Lower lobe of right lung (tissue), 2 donors: ENCODE measurements at places on chromosomes 12 and 14.

DNA sequence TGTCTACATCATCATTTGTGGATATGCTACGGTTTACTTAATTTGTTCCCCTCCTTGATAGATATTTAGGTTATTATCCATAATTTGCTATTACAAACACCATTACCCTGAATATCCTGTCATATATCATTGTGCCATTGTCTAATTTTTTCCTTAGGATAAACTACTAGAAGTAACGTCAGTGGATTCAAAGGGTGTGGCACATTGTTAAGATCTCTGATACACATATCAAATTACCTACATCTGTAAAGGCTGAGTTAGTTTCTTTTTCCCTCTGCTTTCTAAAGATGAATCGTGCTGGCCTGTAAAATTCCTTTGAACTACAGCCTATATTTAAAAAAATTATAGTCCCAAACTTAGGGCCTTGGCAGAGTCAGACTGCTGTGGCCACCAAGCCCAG, 53.9 kb upstream of the STRN3 start:
- H3K4me3 ChIP-seq, result no peak overlapping the region
- no peak overlapping the region for H3K27ac ChIP-seq
- H3K27me3 ChIP-seq, result no peaks in the 10 kb centered on the region
- peaks cover 10% of the 10 kb centered on the region for H3K36me3 ChIP-seq
- DNase-seq, result no peak

- no peak overlapping the region for H3K4me3 ChIP-seq
- H3K27me3 ChIP-seq, result peaks cover 9% of the 10 kb centered on the region
- peaks cover 23% of the 10 kb centered on the region for H3K4me1 ChIP-seq
- peak; percentile 63 for DNase-seq
- H3K36me3 ChIP-seq, result no peaks in the 10 kb centered on the region
Measured at GRCh38 chr12:51827925-51828818, 20.3 kb downstream of the FIGNL2 start.

- H3K4me3 ChIP-seq, result no peak overlapping the region
- no peaks in the 10 kb centered on the region for H3K36me3 ChIP-seq
- H3K4me1 ChIP-seq, result no peaks in the 10 kb centered on the region
- no peak for DNase-seq
- no peak overlapping the region for H3K27ac ChIP-seq
Measured at GRCh38 chr14:31788340-31788739, 227.1 kb downstream of the NUBPL start.

- peaks cover 17% of the 10 kb centered on the region for H3K4me1 ChIP-seq
- H3K27me3 ChIP-seq, result no peaks in the 10 kb centered on the region
- H3K36me3 ChIP-seq, result peaks cover 72% of the 10 kb centered on the region
- H3K27ac ChIP-seq, result no peak overlapping the region
Measured at GRCh38 chr12:71646512-71646911, 17.1 kb downstream of the ZFC3H1 start.

GRCh38 chr12:29429999-29430715, 49.2 kb upstream of the ERGIC2 start:
- H3K27me3 ChIP-seq, result no peaks in the 10 kb centered on the region
- no peak overlapping the region for H3K27ac ChIP-seq
- no peaks in the 10 kb centered on the region for H3K36me3 ChIP-seq
- no peak overlapping the region for H3K4me3 ChIP-seq

DNA sequence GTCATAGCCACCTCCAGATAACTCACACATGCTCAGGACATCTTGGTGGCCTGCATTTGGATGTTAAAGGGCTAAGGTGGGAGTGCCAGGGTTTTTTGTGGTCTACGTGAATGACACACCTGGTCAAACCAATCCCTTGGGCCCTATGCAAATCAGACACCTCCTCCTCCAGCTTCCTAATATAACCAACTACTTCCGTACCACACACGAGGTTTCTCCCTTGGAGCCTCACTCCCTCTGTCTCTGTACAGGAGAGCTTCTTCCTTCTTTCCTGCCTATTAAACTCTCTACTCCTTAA, 19.6 kb downstream of the APOBEC1 start:
- H3K27ac ChIP-seq, result no peak overlapping the region
- H3K4me3 ChIP-seq, result no peak overlapping the region
- DNase-seq, result no peak

GRCh38 chr12:79873201-79873600, 61.7 kb downstream of the PPP1R12A start:
- no peak overlapping the region for H3K4me3 ChIP-seq
- H3K27ac ChIP-seq, result no peak overlapping the region
- DNase-seq, result no peak
- no peaks in the 10 kb centered on the region for H3K36me3 ChIP-seq
- no peaks in the 10 kb centered on the region for H3K27me3 ChIP-seq
- H3K4me1 ChIP-seq, result peaks cover 25% of the 10 kb centered on the region

DNA sequence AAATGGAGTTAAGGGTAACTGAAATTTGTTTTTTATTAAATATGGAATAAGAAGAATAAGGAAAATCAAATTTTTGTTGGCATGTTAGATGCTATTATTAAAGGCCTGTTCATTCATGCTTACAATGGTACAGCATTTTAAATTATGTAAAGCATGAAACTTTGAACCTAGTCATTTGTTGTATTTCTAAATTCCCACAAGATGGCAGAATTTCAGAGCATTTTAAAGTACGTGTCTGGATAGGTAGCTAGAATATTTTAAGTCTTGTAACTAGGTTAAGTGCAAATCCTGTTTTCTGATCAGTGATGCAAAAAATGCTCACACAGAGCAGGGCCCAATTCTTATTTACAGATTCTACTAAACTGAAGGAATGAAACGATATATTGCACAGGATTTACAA, 585.6 kb upstream of the MIS18BP1 start:
- H3K4me1 ChIP-seq, result no peaks in the 10 kb centered on the region
- H3K27ac ChIP-seq, result no peak overlapping the region
- no peak overlapping the region for H3K4me3 ChIP-seq
- H3K27me3 ChIP-seq, result no peaks in the 10 kb centered on the region
- H3K36me3 ChIP-seq, result no peaks in the 10 kb centered on the region

GRCh38 chr12:128068211-128068610, 198.8 kb upstream of the TMEM132C start:
- no peaks in the 10 kb centered on the region for H3K36me3 ChIP-seq
- H3K4me3 ChIP-seq, result no peak overlapping the region
- H3K27ac ChIP-seq, result no peak overlapping the region
- no peak for DNase-seq
- no peaks in the 10 kb centered on the region for H3K4me1 ChIP-seq

GRCh38 chr12:59500335-59500734, 95.5 kb upstream of the SLC16A7 start:
- no peaks in the 10 kb centered on the region for H3K4me1 ChIP-seq
- H3K27ac ChIP-seq, result no peak overlapping the region
- DNase-seq, result no peak
- no peaks in the 10 kb centered on the region for H3K36me3 ChIP-seq
- H3K4me3 ChIP-seq, result no peak overlapping the region

- peaks cover 41% of the 10 kb centered on the region for H3K4me1 ChIP-seq
- H3K27ac ChIP-seq, result peak overlapping the region; percentile 53
- H3K36me3 ChIP-seq, result no peaks in the 10 kb centered on the region
- no peak for DNase-seq
- H3K27me3 ChIP-seq, result peaks cover 52% of the 10 kb centered on the region
- H3K4me3 ChIP-seq, result peak overlapping the region; percentile 58
Measured at GRCh38 chr12:51847643-51848325, 734 bp downstream of the FIGNL2 start.
